MV-4-11 (cell line): ENCODE measurements at places on chromosomes 13 and 19.

DNA sequence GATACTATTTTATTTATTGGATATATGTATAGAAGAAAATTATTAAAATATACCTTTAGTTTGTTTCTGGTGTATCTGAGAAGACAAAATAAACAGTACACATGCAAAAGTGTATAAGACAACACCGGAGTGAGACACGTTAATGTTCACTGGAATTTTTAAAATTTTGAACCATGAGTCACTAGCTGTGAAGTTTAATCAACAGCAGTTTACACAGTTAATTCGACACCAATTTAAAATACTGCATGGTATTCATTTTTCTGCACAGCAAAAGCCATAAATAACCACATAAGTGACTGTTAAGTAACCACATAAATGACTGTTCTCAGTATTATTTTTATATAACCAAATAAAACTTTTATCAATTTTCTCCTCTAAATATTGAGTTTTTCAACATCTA, 418.7 kb upstream of the NBEA start:
- DNase-seq = no peak

GRCh38 chr19:11453468-11454341, 18.3 kb downstream of the PRKCSH start:
- no peak for DNase-seq

DNA sequence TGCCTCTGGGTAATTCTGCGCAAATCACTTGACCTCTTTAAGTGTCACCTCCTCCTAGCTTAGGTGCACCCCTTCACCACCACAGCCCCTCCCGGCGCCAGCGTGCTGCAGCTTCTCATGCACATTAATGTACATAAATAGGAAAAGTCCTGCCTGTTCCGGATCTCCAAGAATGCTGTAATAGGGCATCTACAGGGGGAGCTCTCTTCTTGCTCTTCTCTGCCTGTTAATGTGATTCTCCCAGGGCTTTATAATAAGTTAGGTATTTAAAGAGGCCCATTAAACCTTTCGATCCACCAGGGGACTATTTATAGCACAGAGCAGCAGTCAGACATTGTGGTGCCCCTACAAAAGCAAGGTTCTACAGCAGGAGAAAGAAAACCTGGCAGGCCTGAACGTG, 35.3 kb downstream of the SOX1 start:
- DNase-seq = no peak

GRCh38 chr19:47158367-47158791, 27.7 kb downstream of the SAE1 start:
- no peak for DNase-seq

GRCh38 chr19:17677002-17677401, 11.2 kb downstream of the UNC13A start:
- DNase-seq = no peak

GRCh38 chr13:46383383-46383782, 3.7 kb downstream of the RUBCNL start:
- DNase-seq = no peak

GRCh38 chr19:31675193-31675913, 326.1 kb upstream of the TSHZ3 start:
- no peak for DNase-seq

- DNase-seq = no peak
Observed at GRCh38 chr13:43203781-43204180, 180.4 kb downstream of the DNAJC15 start.

- no peak for DNase-seq
Observed at GRCh38 chr13:111489301-111489700, 168.9 kb downstream of the TEX29 start.

- DNase-seq = no peak
Observed at GRCh38 chr13:34046457-34046856, 228.5 kb downstream of the RFC3 start.

DNA sequence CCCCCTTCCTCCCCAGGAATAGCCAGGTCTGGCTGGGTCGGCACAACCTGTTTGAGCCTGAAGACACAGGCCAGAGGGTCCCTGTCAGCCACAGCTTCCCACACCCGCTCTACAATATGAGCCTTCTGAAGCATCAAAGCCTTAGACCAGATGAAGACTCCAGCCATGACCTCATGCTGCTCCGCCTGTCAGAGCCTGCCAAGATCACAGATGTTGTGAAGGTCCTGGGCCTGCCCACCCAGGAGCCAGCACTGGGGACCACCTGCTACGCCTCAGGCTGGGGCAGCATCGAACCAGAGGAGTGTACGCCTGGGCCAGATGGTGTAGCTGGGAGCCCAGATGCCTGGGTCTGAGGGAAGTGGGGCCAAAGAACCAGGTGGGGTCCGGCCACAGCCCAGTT, 3.2 kb downstream of the KLK2 start:
- DNase-seq = no peak

DNA sequence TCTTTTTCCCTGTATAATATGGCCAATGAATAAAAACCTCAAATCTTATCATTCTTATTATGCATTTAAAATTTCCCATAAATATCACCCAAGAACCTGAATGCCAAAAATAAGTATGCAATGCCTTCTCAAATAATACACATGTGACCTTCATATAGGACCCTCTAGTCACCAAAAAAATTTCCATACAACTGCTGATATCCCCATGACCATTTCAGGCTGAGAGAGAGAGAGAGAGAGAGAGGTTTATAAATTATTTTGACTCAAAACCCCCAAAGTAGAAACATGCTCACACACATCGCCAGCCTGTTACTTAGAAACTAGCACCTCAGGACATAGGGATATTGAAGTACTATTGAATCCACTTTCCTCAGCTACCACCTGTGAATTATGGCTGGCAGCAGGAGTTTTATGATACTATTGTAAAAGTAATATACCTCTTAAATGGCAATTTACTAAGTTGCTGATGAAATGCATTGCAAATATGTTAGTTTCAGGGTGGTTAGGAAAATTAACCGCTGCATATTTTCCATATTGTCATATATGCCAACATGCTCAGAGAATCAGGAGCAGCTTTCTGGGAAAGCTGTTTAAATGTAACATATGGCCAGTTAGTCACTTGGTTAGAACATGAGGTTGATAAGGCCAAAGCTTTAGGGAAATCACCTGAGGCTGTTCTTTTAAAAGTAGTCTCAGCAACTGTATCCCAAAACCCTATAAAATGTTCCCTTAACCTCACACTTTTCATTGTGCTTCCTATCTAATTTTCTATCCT, 230.8 kb downstream of the DCT start:
- no peak for DNase-seq

DNA sequence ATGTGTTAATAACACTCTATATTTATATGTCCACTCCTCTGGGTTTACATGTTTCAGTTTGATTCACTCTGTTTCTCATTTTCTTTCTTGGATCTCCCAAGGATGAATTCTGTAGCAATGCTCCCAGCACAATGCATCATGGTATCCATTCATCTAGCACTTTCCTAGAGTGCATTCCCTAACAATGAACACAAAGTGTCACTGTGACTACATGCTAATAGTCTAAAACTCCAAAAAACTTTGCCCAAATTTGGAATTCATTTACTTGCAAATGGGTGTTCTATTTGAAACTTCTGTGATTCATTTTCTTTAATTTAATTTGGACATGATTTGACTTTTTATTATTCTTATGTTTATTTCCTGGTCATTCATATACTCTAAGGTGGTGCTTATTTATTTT, 286.3 kb downstream of the POU4F1 start:
- peak; percentile 8 for DNase-seq

DNA sequence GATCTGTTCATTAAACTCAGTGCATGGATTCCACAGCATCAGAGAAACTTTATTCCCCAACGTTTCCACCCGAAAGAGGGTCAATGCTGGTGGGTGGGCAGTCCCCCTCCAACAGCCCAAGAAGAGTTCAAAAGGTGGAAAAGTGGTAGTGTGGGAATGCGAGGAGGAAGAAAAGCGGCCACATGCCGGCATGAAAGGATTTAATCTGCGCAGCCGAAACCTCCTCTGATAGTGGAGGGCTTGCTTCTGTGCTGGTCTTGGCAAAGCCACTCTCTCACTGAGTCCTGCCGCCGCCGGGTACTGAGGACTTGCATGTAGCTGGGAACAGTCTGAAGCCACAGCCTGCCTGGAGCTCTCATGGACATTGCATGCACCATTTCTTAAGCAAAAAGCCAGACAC, 136.2 kb upstream of the ZNF536 start:
- DNase-seq = no peak

DNA sequence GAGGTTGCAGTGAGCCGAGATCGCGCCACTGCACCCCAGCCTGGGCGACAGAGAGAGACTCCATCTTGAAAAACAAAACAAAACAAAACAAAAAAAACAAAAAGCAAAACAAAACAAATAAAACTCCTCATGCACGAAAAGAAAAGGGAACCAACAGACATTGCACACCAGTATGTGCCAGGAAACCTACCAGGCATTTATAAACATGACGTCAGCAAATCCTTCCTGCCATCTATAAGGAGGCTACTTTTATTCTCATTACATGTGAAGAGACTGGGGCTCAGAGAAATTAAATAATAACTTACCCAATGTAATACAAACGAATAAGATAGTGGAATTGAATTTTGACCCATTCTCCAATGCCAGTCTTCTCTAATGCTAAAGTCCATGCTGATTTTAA, 197.2 kb downstream of the NUFIP1 start:
- DNase-seq = no peak

GRCh38 chr13:31477961-31478360, 261.4 kb upstream of the RXFP2 start:
- no peak for DNase-seq

GRCh38 chr13:113937073-113937472, 36.8 kb downstream of the C13orf46 start:
- DNase-seq = no peak

- no peak for DNase-seq
Observed at GRCh38 chr19:49690079-49690655, 749 bp upstream of the CPT1C start.

- no peak for DNase-seq
Observed at GRCh38 chr19:4429256-4429655, 26.8 kb downstream of the CHAF1A start.

GRCh38 chr19:591099-591958, 1.6 kb downstream of the HCN2 start:
- DNase-seq = no peak

DNA sequence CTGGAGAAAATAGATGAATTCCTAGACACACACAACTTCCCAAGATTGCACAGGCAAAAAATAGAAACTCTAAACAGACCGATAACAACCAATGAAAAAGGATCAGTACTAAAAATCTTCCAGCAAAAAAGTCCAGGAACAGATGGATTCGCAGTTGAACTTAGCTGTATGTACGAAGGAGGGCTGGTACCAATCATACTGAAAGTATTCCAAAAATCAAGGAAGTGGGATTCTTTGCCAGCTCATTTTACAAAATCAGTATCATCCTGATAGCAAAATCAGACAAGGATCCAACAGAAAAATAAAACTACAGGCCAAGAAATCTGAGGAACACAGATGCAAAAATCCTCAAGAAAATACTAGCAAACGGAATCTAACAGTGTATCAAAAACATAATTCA, 6.5 kb upstream of the LILRB2 start:
- DNase-seq = no peak

- no peak for DNase-seq
Observed at GRCh38 chr19:36371886-36372285, 7.1 kb downstream of the ZFP14 start.

- no peak for DNase-seq
Observed at GRCh38 chr13:112179995-112180394, 113.0 kb downstream of the SOX1 start.

GRCh38 chr13:98878486-98879126, 99.3 kb downstream of the DOCK9 start:
- DNase-seq = no peak

DNA sequence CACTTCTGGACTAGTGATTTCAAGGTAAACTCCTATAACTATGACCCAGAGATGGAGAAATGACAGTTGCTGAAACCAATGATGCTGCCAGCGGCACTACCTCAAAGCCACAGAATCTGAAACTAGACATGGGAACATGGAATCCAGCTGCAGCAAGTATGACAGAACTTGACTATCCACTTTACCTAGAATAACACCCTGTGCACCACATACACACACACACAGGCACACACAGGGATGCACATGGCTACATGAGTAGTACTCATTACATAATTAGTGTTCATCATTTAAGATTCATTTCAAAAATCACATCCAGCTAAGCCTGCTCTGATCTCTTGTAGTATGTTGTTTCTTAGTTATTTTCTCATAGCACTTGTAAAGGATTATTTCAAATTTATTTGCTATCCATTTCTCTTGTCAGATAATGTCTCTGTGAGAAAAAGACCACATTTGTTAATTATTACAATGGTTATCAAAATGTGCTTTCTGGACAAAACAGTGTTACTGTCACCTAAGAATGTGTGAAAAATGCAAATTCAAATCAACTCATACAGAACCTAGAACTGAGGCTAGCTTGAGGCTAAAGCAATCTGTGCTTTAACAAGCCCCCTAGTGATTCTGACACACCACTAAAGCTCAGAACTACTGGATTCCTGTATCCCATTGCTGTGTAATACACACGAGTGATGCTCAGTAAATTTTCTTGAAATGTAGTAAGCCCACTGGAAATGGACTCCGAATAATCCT, 59.4 kb downstream of the WTIP start:
- DNase-seq = no peak

DNA sequence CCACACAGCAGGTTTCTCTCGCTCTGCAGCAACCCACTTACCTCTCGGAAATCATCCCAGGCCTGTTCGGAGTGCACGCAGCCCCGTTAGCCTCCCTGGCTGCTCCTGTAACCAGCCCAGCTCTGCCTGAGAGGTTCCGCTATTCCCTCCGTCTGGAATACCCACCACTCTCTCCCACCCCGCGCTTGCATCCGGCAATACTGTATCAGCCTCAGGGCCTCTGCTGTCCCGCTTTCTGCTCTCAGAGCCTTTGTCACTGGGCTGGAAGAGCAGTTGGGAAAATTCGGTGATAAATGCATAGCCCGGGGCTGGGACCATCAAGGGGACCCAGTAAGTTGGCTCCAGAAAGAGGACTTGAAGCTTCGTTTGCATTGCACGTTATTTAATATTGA, 759 bp upstream of the TLE6 start:
- no peak for DNase-seq

DNA sequence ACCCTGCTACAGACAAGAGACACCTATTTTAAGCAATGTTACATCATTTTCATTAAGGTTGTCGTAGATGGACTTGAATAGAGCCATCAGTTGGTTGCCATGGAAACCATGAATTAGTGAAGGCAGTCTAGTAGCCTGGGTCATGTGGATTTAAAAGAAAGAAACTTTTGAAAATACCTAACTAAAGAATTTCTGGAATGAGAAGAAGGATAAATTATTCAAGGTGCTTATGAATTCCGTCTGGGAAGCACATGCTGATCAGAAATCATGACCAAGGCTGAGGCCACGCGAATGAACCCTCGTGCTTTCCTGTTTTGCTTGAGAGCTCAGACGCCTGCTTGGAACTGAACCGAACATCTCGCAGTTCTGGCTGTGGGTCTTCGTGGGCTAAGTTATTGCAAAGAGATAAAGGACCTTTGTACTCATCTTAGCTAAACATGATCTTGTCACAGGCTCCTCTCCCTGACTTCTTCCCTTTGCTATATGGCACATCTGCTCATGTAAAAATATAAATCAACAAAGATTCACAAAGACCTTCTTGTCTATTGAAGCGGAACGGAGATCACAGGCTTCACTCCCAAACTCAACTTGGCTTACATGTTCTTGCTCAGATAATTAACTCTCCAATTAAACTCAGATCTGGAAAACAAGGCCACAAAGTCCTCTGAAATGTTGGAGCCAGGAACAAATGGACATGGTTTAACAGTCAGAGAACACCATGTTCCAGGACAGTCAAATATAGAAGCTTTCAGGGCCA, 140.2 kb downstream of the NUFIP1 start:
- DNase-seq = no peak

GRCh38 chr13:105097521-105097920, 1437.9 kb downstream of the EFNB2 start:
- peak; percentile 8 for DNase-seq
